ENCODE measurements at places on chromosomes 16 and 17. TPM values are rescaled to one million over a fixed set of nuclear protein-coding genes. Genes with fewer than 3 reads are reported as not detected.

Gene TOX3
- total RNA-seq, result not detected

Gene HLF
- total RNA-seq, result 0.25 TPM

Gene SPG7
- 78.6 TPM for total RNA-seq

GRCh38 chr17:44589316-44590071 is 32.2 kb downstream of the FZD2 start:
- no peak for DNase-seq

- no peak for DNase-seq
Observed at GRCh38 chr17:50928646-50929045, 62.5 kb upstream of the TOB1 start.

DNA sequence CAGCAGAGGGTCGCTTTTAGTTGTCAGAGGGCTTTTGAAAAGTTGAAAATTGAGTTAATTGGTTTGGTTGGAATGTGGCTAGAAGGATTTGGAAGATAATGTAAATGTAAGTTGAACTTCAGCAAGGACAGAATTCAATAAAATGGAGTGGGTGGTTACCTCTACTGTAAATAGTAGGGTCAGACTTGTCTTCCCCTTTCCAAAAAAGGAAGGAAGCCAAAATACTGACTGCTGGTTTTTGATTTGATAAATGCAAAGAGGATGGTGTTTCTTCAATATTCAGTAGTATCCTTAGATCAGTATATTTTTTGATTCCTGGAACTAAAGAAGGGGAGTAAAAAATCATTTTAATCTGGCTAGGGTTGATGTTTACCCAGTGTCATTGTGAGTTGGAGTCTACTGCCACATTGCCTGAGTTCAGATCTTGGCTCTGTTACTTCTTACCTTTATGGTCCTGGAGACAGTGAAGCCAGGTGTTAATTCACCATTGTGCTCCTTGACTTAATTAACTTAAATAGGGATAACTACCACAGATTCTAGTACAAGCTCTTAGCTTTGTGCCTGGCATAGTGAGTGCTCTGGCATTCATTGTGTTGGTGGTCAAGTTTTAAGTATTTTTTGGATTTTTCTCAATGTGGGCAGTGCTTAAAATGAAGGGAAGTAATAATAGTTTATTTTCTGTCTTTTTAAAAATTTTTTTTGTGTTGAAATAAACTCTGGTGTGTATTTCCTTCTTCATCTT is 4.4 kb downstream of the HAPSTR1 start:
- DNase-seq, result no peak

DNA sequence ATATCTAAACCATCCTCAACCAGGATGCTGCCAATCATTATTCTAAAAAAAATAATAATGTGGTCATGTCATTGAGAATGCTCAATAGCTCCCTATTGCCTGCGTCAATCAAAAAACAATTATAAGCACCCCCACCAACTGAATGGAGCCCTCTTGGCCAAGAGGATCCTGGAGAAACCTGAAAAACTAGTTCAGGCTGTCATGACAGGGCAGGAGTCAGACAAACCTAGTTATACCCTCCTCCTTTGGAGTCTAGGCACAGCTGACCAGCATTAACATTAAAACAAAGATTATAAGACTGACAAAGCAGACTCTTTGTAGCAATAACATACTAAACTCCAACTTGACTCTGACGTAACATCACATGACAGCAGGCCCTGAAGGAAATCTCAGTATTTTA is 119.2 kb upstream of the CCL2 start:
- no peak for DNase-seq
